ENCODE measurements at places on chromosomes 5 and 9. TPM values are rescaled to one million over a fixed set of nuclear protein-coding genes. Genes with fewer than 3 reads are reported as not detected.

DNA sequence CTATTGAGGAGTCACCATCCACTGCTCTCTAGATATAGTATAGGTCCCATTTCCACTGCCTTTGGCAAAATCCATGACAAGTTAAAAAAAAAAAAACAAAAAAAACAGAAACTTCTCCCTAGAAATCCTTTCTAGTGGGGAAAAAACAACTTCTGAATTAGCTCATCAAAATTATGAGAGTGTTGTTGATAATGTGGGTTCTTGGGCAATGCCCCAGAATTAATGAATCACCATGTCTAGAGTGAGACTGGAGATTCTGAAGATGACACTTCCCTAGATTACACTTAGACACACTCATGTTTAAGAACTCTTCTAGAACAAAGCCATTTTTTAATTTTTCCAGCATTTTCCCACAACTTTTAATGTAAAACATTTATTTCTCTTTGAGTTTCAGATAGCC lies 728.0 kb upstream of the C9orf72 start:
- H3K4me3 ChIP-seq: no peak overlapping the region
- H3K27me3 ChIP-seq: no peaks in the 10 kb centered on the region
- DNase-seq: no peak
- no peaks in the 10 kb centered on the region for H3K4me1 ChIP-seq
- H3K36me3 ChIP-seq: no peaks in the 10 kb centered on the region

- H3K27me3 ChIP-seq: no peaks in the 10 kb centered on the region
- no peaks in the 10 kb centered on the region for H3K4me1 ChIP-seq
- H3K27ac ChIP-seq: no peak overlapping the region
- DNase-seq: no peak
- no peak overlapping the region for H3K4me3 ChIP-seq
- no peaks in the 10 kb centered on the region for H3K36me3 ChIP-seq
Observed at GRCh38 chr9:26346942-26347477, 545.6 kb downstream of the CAAP1 start.

Gene ADRA1B
- total RNA-seq: 9.9 TPM

DNA sequence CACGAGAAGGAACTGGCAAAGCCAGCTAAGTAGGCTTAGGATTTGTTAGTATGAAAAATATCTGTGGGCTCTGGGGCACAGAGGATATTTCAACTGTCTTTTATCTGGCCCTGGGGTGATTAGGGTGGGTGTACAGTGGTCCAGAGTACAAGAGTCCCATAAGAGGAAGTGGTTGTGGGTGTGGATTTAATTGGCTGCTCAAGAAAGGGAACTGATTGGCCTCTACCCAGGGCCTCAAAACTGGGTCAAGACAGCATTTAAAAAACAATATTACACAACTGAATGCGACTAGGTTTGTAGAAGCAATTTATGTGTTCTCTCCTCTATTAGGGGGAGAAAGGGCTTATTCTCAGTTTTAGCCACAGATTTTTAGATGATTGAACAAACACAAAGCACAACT lies 1353.4 kb upstream of the WWC1 start:
- no peaks in the 10 kb centered on the region for H3K36me3 ChIP-seq
- H3K27me3 ChIP-seq: no peaks in the 10 kb centered on the region
- no peak for DNase-seq
- H3K4me3 ChIP-seq: no peak overlapping the region

- no peak overlapping the region for H3K4me3 ChIP-seq
- DNase-seq: no peak
- peaks cover 4% of the 10 kb centered on the region for H3K27me3 ChIP-seq
- no peak overlapping the region for H3K27ac ChIP-seq
Observed at GRCh38 chr9:37719526-37719925, 34.1 kb upstream of the TRMT10B start.

Gene PKD2L2
- total RNA-seq: not detected

DNA sequence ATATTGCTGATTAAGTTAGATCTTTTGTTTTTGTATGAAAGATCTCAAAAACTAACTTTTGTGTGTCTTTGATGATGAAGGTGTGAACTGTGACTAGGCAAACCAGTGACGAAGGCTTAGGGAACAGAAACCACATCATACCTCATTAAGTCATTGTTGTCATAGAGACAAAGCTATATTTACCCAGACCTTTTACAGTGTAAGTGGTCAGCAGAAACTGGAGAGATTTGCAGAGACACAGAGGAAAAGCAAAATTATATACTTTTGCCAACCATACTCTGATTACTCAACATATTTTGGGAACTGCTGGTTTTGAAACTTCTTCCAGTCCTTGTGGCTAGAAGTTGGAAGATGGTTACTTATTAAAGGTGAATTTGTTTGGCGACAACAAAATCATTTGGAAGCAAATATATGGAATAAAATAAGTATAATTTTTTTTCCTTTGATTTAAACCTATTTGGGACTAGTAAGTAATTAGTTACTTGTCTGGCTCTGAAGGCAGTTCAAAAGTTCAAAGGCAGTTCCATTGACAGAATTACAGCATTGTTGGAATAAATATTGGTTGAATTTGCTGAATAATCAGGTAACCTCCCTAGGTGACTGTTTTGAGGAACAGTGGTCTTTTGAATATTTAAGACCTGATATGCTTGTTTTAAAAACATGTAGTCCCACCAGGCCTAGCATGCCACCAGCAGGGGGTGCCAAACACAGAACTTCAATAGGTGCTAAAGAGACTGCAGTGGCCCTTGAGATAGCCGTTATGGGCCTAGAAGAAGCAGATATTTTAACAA lies 103.8 kb downstream of the RPS23 start:
- no peak overlapping the region for H3K4me3 ChIP-seq
- no peak for DNase-seq
- H3K27me3 ChIP-seq: no peaks in the 10 kb centered on the region
- H3K4me1 ChIP-seq: no peaks in the 10 kb centered on the region
- peaks cover 3% of the 10 kb centered on the region for H3K36me3 ChIP-seq

DNA sequence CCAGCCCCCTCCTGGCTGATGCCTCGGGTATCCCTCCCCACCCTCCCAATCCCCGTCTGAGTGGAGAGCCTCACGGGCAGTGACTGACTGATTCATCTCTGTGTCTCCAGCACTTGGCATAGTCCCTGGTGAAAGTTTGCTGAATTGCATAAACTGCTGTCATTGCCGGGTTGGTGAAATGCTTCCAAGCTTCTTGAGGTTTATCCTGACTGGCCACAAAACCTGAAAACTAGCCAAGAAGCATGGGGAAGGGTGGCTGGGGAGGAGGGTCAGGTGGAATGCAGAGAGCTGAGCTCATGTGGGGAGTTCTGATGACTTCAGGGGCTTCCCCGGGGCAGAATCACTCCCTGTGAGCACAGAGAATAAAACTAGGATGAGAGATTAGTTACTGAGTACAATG lies 56.9 kb upstream of the GGTA1 start:
- no peaks in the 10 kb centered on the region for H3K27me3 ChIP-seq
- peaks cover 19% of the 10 kb centered on the region for H3K4me1 ChIP-seq
- H3K4me3 ChIP-seq: no peak overlapping the region
- DNase-seq: no peak
- H3K27ac ChIP-seq: peak overlapping the region; percentile 16

GRCh38 chr5:647727-648126 lies 35.6 kb downstream of the CEP72 start:
- no peak for DNase-seq
- H3K4me3 ChIP-seq: no peak overlapping the region
- peaks cover 10% of the 10 kb centered on the region for H3K36me3 ChIP-seq
- H3K27ac ChIP-seq: no peak overlapping the region
- peaks cover 4% of the 10 kb centered on the region for H3K4me1 ChIP-seq

GRCh38 chr9:86485359-86485758 lies 131.1 kb upstream of the TUT7 start:
- no peak for DNase-seq
- H3K4me1 ChIP-seq: peaks cover 18% of the 10 kb centered on the region
- no peaks in the 10 kb centered on the region for H3K36me3 ChIP-seq
- no peak overlapping the region for H3K27ac ChIP-seq

Gene TPRN
- 24.1 TPM for total RNA-seq

Gene CACFD1
- total RNA-seq: 45.6 TPM

Gene ACOT12
- total RNA-seq: 0.74 TPM

GRCh38 chr5:86404256-86404655 lies 213.5 kb upstream of the COX7C start:
- H3K36me3 ChIP-seq: no peaks in the 10 kb centered on the region
- no peak overlapping the region for H3K27ac ChIP-seq
- H3K4me3 ChIP-seq: no peak overlapping the region

DNA sequence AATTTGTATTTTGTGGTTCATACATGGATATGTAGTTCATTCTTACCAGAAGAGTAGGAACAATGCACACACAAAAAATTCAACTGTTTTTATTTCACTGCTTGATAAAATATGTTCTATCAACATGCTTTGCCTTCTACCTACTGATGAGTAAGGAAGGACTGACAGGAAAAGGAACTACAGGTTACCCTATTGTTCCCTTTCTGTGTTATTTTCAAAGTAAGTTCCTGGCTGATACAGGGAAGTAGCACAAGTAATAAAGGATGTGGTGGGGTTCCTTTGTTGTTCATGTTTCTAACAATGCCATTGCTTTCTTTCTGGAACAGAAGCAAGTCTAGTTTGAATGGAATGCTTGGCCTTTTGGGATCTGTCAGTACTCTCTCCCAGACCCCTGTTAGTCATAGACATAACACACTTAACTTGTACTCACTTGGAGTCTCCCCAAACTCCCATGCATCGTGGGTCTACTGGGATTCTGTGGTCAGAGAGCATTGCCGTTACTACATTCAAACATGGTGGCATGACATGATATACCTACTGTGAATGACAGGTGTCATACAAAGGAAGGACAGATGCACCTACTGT lies 20.2 kb upstream of the ALDOB start:
- H3K27ac ChIP-seq: no peak overlapping the region
- H3K36me3 ChIP-seq: no peaks in the 10 kb centered on the region
- no peak overlapping the region for H3K4me3 ChIP-seq

GRCh38 chr5:142684508-142685041 lies 1.3 kb downstream of the FGF1 start:
- H3K4me1 ChIP-seq: peaks cover 25% of the 10 kb centered on the region
- no peaks in the 10 kb centered on the region for H3K36me3 ChIP-seq
- H3K27ac ChIP-seq: no peak overlapping the region
- peaks cover 5% of the 10 kb centered on the region for H3K27me3 ChIP-seq
- peak; percentile 56 for DNase-seq
- H3K4me3 ChIP-seq: no peak overlapping the region

DNA sequence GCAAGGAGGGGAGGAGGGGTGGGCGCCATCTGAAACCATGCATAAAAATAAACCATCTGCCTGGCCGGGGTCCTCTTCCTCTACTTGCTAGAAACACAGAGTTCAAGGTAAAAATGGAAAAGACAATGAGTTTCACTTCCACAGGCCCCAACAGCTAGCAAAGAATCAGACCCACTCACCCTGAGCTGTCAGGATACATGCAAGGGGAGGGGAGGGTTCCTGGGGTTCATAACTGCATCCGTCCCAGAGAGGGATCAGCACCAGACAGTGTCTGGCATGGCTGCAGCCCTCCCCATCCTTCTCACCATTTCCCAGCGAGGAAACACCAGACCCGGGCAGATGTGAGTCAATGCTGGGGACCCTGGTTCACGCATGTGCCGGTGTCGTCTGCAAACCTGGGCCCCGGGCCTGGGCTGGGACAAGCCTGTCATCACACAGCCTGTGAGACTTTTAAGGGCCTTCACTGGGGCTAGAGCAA lies 55.4 kb downstream of the SEMA4D start:
- H3K27ac ChIP-seq: no peak overlapping the region
- no peak for DNase-seq
- no peak overlapping the region for H3K4me3 ChIP-seq
- H3K4me1 ChIP-seq: peaks cover 35% of the 10 kb centered on the region
- H3K27me3 ChIP-seq: no peaks in the 10 kb centered on the region

GRCh38 chr9:84781458-84781857 lies 111.9 kb downstream of the NTRK2 start:
- H3K4me1 ChIP-seq: no peaks in the 10 kb centered on the region
- H3K4me3 ChIP-seq: no peak overlapping the region
- peaks cover 3% of the 10 kb centered on the region for H3K36me3 ChIP-seq

DNA sequence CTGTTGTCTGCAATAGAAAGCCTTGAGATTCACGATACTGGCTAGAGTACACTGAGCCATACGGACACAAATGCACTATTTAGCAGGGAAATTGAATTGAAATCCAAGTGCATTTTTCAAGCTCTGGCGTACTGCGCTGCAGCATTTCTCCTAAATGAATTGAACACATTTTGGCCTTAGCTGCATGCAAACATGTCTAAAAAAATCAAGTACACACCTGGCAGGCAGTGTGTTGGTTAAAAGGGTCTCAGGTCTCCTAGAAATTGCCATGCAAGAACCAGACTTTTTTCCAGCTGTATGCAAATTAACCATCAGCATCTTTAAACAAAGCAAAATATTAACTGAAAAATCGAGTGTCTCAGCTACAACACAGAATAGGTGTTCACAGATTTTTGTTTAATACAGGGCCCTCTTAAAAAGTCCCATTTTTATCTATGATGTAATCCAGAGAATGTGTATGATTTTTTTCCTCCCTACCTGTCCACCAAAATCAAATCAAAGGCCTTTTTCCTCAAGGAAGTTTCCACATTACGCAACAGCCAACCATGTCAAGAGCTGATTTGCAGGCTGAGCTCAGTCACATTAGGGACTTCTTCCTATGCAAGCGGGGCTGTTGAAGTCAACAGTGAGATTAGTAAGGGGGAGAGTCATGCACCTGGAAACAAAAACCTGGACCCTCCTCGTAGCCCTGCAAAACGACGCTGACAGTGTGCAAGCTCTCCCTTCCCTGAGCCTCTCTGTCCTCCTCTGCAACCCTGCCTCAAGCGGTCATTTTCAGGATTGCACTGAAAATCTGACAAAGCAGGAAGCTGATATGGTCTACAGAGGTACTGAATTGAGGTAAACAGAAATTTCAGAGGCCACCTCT lies 14.1 kb upstream of the SFXN1 start:
- H3K36me3 ChIP-seq: no peaks in the 10 kb centered on the region
- peaks cover 17% of the 10 kb centered on the region for H3K27me3 ChIP-seq

DNA sequence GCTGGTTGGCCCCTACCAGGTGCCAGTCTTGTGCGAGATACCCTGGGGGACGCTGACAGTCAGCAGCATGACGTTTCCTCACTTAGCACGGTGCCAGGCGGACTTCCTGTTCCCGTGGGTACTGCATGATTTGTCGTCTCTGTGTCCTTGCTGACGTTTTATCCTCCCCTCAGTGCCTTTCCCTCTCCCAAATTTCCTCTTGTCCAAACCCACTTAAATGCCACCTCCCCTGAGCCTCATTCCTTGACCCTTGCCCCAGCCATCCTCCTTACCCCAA lies 60.6 kb upstream of the SAP30L start:
- no peak overlapping the region for H3K27ac ChIP-seq
- peaks cover 9% of the 10 kb centered on the region for H3K27me3 ChIP-seq
- peaks cover 21% of the 10 kb centered on the region for H3K36me3 ChIP-seq

DNA sequence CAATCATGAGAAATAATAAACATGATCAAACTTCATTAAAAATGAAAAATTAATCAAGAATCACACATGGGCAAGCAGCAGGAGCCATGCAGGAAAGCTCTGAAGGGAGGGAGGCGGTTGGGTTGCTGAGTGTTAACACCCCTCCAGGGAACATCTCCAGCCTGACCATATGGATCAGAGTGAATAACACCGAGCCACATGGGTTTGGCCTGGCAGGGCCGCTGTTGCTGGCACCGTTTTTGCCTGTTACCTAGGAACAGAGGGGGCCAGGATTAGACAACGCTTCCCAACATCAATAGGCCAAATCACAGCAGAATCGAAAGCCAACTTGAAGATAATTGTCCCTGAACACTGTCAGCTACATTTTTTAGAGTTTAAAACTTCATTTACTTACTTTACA lies 160.2 kb downstream of the DENND1A start:
- no peaks in the 10 kb centered on the region for H3K36me3 ChIP-seq
- no peak for DNase-seq
- H3K4me1 ChIP-seq: peaks cover 24% of the 10 kb centered on the region
- H3K4me3 ChIP-seq: no peak overlapping the region
- no peaks in the 10 kb centered on the region for H3K27me3 ChIP-seq

Data from type B pancreatic cell (in vitro differentiated cells).